ENCODE measurements at places on chromosomes 4 and X. TPM values are rescaled to one million over a fixed set of nuclear protein-coding genes. Genes with fewer than 3 reads are reported as not detected.

Gene BEX2
- total RNA-seq, result 42.0 TPM

Gene PLCXD1
- 52.3 TPM for total RNA-seq

Gene P2RY8
- total RNA-seq, result not detected

Gene ODAPH
- not detected for total RNA-seq

Gene RASSF6
- 10.1 TPM for total RNA-seq

Gene RGN
- 7.3 TPM for total RNA-seq

Gene PPP1R2C
- total RNA-seq, result not detected

GRCh38 chr4:157075811-157076577 lies at the start of gene GLRB:
Gene GLRB (plus strand): TSS chr4:157076150. CDS start chr4:157078025, 1,875 bp downstream.
- H3K36me3 ChIP-seq, result no peaks in the 10 kb centered on the region
- peaks cover 5% of the 10 kb centered on the region for H3K4me1 ChIP-seq
- peak within 1 kb of the TSS; percentile 93 for H3K27ac ChIP-seq
- peaks cover 10% of the 10 kb centered on the region for H3K27me3 ChIP-seq
- peak within 1 kb of the TSS; percentile 90 for H3K4me3 ChIP-seq
- DNase-seq, result peak; percentile 27

GRCh38 chr4:13611283-13611842 lies 16.2 kb downstream of the BOD1L1 start:
- no peak for DNase-seq
- peaks cover 19% of the 10 kb centered on the region for H3K36me3 ChIP-seq
- no peak overlapping the region for H3K4me3 ChIP-seq
- no peaks in the 10 kb centered on the region for H3K4me1 ChIP-seq
- H3K27ac ChIP-seq, result no peak overlapping the region
- no peaks in the 10 kb centered on the region for H3K27me3 ChIP-seq

DNA sequence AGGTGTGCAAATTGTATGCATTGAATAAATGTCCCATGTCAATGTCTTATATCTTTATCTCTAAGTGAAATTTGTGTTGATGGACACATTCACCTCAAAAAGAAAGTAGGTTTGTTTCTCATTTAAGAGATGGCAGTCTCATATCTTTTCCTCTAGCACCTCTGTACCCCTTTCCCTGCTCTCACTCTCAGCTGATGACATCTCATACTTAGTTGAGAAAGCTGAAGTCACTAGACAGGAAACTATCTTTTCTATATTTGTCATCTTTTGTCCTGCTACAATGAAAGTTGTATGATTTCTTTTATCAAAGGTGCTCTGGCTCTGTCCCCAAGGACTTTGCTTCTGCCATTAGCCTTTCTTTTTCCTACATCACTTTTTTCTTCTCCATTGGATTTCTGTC lies 84.0 kb upstream of the GRPR start:
- no peaks in the 10 kb centered on the region for H3K4me1 ChIP-seq
- H3K36me3 ChIP-seq, result no peaks in the 10 kb centered on the region
- H3K4me3 ChIP-seq, result no peak overlapping the region
- no peak overlapping the region for H3K27ac ChIP-seq
- DNase-seq, result no peak

DNA sequence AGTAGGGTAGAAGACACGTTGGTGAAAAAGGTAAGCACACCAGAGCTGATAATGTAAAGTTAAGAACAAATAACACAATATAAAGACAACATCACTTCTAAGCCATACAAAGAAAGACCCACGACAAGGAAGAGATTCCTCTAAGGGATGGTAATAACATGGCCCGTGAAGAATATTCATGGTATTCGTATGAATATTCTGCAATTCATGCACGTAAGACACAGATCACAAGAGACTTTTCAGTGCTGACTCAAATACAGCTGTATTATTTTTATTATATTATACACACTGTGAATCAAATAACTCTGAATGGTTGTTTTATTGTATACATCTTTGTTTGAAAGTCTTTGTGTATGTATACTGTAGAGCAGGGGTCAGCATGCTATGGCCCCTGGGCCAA lies 29.5 kb upstream of the ZCCHC13 start:
- H3K36me3 ChIP-seq, result peaks cover 14% of the 10 kb centered on the region
- H3K4me3 ChIP-seq, result no peak overlapping the region
- DNase-seq, result no peak
- H3K27me3 ChIP-seq, result no peaks in the 10 kb centered on the region

DNA sequence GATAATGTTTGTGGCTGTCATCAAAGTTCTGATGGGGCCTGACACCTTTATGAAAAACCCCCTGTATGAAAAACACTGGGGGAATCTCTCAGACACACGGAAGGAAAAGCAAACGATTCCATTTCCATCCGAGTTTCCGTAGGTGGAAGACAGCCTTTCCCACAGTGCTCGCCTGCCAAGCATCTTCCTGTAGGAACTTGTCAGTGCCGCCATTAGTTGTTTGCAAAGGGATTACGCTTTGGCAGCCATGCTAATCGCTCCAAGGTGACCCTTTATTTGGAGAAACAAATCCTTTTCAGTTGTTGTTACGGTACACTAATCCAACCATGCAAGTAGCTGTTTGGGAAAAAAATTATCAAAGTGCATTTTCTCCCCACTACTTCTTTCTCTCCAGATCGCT lies 44.4 kb upstream of the STOX2 start:
- H3K27me3 ChIP-seq, result peaks cover 11% of the 10 kb centered on the region
- no peak overlapping the region for H3K4me3 ChIP-seq
- H3K4me1 ChIP-seq, result peaks cover 4% of the 10 kb centered on the region
- peaks cover 7% of the 10 kb centered on the region for H3K36me3 ChIP-seq

DNA sequence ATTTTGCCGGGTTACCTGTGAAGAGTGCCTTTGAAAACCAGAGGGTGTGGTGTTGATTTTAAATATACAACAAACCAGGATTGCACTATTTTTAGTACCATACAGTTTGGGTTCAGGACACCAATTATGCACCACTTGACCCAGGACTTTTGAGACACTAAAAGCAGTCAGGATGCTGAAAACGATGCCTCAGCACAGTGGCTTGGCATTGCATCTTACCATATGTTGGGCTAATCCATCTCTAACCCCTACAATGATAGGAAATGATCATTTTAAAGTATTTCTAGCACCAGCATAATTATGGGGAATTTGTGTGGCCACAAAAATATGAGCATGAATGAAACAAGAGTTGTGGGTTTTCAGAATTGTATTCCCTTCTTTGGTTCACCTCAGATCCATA lies 4.1 kb downstream of the IBSP start:
- no peaks in the 10 kb centered on the region for H3K36me3 ChIP-seq
- peaks cover 5% of the 10 kb centered on the region for H3K4me1 ChIP-seq
- H3K4me3 ChIP-seq, result no peak overlapping the region
- no peaks in the 10 kb centered on the region for H3K27me3 ChIP-seq

DNA sequence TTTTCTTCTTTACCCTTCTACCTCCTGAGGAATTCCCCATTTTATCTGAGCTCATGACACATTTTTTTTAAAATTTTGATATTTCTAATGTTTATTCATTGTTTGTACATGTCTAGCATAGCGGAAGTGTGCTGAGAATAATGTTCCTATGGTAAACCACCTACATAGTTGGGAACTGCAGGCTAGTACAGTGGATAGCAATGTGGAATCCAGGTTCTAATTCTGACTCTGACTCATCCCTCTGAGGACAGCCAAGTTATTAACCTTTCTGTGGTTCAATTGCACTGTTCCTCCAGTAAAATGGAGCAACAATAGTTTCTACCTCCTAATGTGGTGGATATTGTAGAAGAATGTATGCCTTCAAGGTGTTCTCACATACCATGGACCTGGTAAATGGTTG lies 20.6 kb upstream of the APELA start:
- H3K4me1 ChIP-seq, result no peaks in the 10 kb centered on the region
- no peaks in the 10 kb centered on the region for H3K36me3 ChIP-seq
- H3K27me3 ChIP-seq, result no peaks in the 10 kb centered on the region
- no peak overlapping the region for H3K27ac ChIP-seq
- H3K4me3 ChIP-seq, result no peak overlapping the region

DNA sequence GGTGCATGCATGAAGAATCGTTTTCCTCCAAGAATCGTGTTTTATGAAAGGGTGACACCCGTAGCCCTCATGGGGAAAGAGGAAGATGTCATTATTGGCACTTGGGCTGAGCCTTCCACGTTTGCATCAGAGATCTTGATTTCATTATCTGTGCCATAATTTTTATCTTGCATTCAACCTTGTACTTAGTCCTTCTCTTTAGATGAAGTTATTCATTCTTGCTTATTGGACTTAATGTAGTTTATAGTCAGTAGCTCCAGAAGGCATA lies 66.8 kb downstream of the GAB1 start:
- H3K27ac ChIP-seq, result no peak overlapping the region
- H3K27me3 ChIP-seq, result no peaks in the 10 kb centered on the region
- H3K4me3 ChIP-seq, result no peak overlapping the region
- H3K36me3 ChIP-seq, result no peaks in the 10 kb centered on the region
- H3K4me1 ChIP-seq, result peaks cover 5% of the 10 kb centered on the region

- DNase-seq, result no peak
- H3K36me3 ChIP-seq, result peaks cover 4% of the 10 kb centered on the region
- H3K27ac ChIP-seq, result no peak overlapping the region
- peaks cover 3% of the 10 kb centered on the region for H3K4me1 ChIP-seq
- H3K27me3 ChIP-seq, result no peaks in the 10 kb centered on the region
Observed at GRCh38 chr4:48692897-48693296, 87.2 kb downstream of the FRYL start.

DNA sequence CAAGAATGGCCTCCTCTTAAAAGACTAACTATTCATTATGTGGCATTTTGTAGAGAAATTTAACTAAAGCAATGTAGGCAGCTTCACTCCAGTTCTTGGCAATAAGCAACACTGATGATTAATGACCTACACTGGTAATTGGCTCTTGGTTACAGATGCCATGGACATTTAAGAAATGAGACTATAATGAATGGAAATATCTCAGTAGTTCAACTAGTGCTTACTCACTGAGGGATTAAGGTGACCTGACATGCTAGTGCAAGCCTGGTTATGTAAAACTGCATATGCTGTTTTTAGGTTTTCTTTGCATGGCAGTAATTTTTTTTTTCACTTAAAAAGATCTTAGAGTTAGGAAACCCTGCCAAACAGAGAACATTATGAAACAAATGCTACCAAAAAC lies 152.7 kb upstream of the AADAT start:
- DNase-seq, result no peak
- H3K27me3 ChIP-seq, result peaks cover 6% of the 10 kb centered on the region
- H3K36me3 ChIP-seq, result no peaks in the 10 kb centered on the region
- H3K4me1 ChIP-seq, result peaks cover 4% of the 10 kb centered on the region
